NCI-H1105 (cell line): ENCODE measurements at places on chromosomes 7 and 10.

DNA sequence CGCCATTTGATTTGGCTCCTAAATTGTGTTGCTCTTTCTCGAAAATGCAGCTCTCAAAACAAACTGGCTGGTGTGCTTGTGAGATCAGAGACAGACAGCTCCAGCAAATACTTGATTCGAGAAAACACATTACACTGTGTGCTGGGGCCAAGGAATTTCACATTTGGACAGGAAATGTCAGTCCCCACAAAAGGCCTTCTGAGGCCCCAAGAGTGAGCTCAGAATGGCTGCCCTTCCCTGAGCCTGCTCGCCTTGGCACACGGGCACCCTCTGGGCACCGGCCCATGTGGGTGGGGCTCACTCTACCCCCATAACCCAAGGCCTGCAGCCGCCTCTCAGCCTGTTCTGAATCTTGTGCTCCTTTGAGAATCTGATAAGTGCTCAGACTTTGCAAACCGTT lies 13.9 kb upstream of the HSPA12A start:
- no peak for DNase-seq

DNA sequence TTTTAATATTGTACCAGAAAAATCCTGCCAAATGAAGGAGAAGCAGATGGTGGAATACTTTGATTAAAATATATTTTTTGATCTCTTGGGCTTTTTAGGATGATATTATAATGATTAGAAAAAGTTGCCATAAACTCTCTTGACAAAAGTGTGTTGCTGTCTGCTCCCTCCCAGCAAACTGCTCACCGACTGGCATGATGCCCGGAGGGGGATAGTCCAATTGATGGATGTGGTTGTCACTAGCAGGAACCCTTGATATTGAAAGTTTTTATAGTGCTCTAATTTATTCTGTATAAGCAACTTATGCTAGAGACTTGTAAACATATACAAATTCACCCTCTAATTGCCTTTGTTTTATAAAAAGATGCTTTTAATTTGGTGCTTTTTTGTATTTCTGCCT lies 114.0 kb downstream of the DNAH11 start:
- DNase-seq, result peak; percentile 34

GRCh38 chr7:132977234-132977633 lies 104.7 kb downstream of the CHCHD3 start:
- DNase-seq, result no peak

DNA sequence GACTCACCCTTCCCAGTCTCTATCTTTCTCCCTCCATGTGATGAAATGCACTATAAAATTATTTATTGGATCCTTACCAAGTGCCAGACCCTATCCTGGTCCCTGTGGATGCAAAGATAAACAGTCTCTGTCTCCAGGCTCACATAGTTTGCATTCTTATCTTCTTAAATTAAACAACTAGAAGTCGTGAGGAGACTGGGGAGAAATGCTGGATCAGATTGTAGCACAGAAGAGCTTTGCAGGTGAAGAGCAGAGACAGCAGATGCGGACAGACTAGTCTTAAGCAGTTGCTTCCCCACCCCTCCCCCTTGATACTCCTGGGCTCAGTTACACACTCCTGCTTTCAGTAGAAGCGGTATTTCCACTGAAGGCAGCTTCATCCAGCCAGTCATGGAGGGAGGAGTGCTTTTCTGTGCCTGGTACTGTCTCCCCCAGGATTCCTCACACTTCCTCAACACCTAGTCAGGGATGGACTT lies 20.8 kb upstream of the CDK1 start:
- DNase-seq, result no peak

- DNase-seq, result no peak
Observed at GRCh38 chr7:44761207-44762161, 12.8 kb downstream of the ZMIZ2 start.

GRCh38 chr7:148698007-148698396 lies 701 bp upstream of the CUL1 start:
- no peak for DNase-seq

- DNase-seq, result no peak
Observed at GRCh38 chr7:69911337-69911736, 313.1 kb downstream of the AUTS2 start.

DNA sequence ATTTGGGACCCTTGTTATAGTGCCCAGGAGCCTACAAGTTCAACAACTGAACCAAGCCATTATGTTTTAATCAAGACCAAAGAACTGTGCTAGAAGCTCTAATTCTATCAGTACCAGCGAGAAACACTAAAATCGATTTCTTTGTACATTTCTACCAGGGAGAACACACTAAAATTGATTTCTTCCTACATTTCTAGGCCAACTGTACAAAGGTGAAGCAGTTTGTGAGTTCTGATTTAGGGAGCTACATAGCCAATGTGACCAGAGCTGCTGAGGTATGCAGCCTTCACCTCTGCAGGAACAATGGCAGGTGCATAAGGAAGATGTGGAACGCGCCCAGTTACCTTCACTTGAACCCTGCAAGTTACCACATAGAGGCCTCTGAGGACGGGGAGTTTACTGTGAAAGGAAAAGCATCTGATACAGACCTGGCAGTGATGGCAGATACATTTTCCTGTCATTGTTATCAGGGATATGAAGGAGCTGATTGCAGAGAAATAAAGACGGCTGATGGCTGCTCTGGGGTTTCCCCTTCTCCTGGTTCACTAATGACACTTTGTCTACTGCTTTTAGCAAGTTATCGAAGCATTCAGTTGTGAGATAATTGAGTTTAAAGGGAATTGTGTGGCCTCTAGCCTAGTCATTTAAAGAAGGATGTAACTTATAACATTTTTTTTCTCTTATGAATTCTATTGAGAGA lies 31.7 kb downstream of the HYAL4 start:
- DNase-seq, result no peak

DNA sequence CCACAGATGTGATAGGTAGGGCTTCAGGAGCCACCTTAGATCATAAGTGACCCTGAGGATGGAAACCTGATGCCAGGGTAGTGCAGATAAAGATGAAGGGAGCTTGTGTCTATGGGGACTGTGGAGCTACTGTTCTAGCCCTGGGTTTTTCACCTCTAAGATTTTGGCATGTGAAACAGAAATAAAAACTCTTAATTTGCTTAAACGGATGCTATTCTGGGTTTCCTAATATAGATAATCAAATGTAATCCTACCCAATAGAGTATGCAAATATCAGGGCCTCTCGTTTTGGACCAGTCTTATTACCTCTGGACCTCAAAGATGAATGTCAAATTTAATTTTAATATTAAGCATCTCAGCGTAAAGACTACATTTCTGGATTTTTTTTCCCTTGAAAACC lies 49.3 kb downstream of the ABCB4 start:
- DNase-seq, result no peak

GRCh38 chr10:29773675-29774091 lies 138.9 kb upstream of the SVIL start:
- no peak for DNase-seq

DNA sequence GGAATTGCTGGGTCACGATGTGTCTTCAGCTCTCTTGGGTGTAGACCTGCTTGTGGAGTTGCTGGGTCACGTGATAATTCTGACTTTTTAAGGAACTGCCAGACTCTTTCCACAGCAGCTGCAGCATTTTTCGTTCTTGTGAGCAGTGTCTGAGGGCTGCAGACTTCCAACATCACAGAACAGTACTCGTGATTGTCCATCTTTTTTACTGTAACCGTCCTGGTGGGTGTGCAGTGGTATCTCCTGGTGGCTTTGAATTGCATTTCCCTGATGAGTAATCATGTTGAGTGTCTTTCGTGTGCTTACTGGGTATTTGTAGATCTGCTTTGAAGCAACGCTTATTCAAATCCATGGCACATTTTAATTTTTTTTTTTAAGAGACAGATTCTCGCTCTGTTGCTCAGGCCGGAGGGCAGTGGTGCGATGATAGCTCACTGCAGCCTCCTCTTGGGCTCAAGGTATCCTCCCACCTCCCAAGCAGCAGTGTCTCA lies 22.7 kb downstream of the INPP5A start:
- no peak for DNase-seq

- DNase-seq, result no peak
Observed at GRCh38 chr7:32447218-32447617, 43.0 kb downstream of the LSM5 start.

DNA sequence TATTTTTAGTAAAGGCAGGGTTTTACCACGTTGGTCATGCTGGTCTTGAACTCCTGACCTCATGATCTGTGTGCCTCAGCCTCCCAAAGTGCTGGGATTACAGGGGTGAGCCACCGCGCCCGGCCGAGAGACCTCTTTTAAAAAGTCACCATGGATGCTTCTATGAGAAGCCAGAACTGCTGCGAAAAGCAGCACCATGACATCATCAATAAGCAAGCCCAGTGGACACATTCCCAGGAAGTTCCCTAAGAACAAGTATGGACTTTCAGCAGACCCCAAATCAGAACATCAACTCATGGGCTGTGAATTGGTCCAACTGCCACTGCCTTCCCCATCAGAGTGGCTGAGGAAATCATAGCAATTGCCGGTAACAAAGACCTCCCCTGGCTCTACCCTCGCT lies 93.4 kb downstream of the PLXNA4 start:
- no peak for DNase-seq

DNA sequence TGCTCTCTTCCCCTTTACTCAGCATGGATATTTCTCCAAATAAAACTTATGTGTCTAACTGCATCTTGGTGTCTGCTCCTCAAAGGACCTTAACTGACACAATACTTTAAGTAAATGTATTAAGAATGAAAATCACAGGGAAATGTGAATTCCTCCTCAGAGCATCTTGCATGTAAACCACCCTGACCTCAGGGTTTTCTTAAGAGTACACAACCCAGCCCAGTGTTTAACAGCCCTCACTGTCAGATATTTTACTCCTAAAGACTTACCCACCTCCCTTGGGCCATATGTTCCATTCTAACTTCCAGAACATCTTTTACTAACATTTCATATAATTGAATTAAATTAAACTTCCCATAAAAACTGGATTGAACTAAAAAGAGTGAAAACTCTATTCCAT lies 315.3 kb downstream of the HPSE2 start:
- no peak for DNase-seq

DNA sequence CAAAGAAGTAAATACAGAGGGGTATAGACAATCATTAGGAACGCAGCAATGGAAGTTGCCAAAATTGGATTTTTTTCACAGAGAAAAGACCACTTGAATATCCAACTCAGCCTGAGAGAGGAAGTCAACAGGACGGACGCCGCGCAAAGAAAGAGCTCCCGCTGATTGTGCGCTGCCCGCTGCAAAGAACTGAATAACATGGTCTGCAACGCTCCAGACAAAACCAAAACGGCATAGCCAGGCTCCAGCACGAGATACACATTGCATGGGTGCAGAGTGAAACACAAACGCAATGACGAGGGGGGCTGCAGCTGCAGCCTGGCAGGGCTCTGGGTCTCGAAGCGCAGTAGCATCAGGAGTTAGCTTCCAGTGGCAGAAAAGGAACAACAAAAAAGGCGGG lies 113.9 kb upstream of the MGMT start:
- DNase-seq, result no peak

GRCh38 chr7:2738766-2739549 lies 51.0 kb downstream of the AMZ1 start:
- DNase-seq, result no peak

DNA sequence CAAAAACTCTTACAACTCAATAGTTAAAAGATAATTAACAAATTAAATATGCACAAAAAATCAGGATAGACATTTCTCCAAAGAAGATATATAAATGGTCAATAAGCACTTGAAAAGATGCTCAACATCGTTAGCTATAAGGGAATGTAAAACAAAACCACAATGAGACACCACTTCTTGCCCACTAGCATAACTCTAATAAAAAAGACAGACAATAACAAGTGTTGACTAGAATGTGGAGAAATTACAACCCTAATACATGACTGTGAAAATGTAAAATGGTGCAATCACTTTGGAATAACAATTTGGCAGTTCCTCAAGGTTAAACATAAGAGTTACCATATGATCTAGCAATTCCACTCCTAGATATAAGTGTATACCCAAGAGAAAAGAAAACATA lies 74.3 kb upstream of the PCGF5 start:
- no peak for DNase-seq

DNA sequence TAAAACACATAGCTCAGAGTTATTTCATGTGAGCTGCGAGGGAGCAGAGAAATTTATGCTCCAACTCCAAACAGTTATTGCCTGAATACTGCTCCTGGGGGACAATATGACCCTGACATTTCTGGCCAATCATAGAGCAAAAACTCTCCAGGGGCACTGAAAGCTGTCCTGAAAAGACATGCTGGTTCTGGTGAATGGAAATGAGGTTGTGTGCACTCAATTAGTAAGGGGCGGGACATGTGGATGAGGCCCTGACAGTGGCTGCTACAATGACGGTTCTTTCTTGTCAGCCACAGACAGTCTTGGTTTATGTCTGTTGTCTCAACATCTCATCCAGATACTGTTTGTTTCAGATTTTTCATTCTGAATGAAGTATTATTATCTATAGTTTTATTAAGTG lies 151.8 kb downstream of the TWIST1 start:
- DNase-seq, result no peak

- DNase-seq, result no peak
Observed at GRCh38 chr7:525740-526139, 6.1 kb upstream of the PDGFA start.

DNA sequence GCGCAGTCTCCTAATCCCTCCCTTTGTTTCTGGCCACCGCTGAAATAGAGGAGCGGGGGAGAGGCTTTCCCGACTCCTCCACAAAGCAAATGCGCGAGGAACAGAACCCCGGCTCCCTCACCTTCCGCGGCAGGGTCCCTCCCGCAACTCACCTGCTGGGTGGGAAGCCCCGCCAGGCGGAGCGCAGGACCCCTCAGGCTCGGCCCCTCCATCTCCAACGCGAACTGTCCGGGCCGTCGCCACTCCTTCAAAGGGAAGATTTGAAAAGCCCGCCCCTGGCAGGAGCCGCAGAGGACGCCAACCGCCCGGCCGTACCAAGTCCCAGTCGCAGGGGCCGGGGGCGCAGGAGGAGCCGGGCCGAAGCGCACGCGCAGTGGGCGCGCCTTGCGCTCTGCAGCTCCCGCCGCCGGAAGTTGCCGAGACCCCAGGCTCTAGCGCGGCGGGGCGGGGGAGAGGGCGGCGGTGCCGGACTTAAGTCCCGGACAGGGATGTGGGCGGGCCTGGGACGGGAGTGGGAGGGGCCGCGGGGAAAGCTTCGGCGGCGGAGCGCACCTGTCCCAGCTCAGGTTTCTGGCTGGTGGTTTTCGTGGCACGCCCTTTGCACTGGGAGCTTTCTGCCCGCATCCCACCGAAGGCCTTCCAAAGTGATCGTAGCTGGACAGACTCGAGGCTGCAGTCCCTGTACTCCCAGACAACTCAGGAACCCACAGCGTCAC lies at the start of gene RTKN2:
RTKN2 (minus strand) TSS at position 446 of the 716 bp plus-strand sequence; CDS start at position 212, 234 bp downstream.
- peak; percentile 91 for DNase-seq

GRCh38 chr10:115129752-115130151 lies 36.6 kb downstream of the ATRNL1 start:
- no peak for DNase-seq

DNA sequence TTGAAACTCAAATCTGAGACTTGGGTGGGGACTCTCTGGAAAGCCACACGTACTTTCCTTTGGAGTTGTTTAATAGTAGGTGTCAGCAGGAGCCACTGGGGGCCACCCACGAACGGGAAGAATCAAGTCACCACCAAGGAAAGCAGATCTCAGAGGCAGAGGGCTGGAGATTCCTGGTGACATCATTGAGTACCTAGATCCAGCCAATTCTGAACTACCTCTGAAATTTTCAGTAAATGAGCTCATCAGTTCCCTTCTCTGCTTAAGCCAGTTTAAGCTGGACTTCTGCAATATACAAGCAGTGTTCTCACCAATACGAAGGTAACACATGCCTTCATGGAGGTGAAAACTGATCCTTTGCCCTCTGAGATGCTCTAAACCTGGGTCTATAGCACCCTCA lies 99.3 kb upstream of the SORCS3 start:
- no peak for DNase-seq
